ENCODE measurements at places on chromosomes 7 and 10.
A peak's percentile ranks its signal among the peaks of the same experiment; 100 is the strongest.

- DNase-seq: no peak
These were observed 127.6 kb downstream of the JCAD start for GRCh38 chr10:29931833-29932232.

- DNase-seq: no peak
These were observed 280.9 kb downstream of the LRMDA start for GRCh38 chr10:75712242-75712880.

GRCh38 chr7:37683246-37684120 is at the start of gene GPR141:
Gene GPR141 (plus strand): TSS chr7:37683766. CDS start chr7:37740394, 56,628 bp downstream.
- no peak for DNase-seq

GRCh38 chr7:140235114-140235513 is 58.3 kb upstream of the KDM7A start:
- DNase-seq: no peak

- no peak for DNase-seq
These were observed 103.6 kb downstream of the PRPF18 start for GRCh38 chr10:13690281-13690825.

GRCh38 chr10:118259288-118259906 is 82.7 kb downstream of the FAM204A start:
- DNase-seq: no peak

GRCh38 chr10:104639590-104640338 is 1.3 kb upstream of the SORCS3 start:
- no peak for DNase-seq

GRCh38 chr10:61688551-61689308 is 26.0 kb downstream of the CABCOCO1 start:
- no peak for DNase-seq

DNA sequence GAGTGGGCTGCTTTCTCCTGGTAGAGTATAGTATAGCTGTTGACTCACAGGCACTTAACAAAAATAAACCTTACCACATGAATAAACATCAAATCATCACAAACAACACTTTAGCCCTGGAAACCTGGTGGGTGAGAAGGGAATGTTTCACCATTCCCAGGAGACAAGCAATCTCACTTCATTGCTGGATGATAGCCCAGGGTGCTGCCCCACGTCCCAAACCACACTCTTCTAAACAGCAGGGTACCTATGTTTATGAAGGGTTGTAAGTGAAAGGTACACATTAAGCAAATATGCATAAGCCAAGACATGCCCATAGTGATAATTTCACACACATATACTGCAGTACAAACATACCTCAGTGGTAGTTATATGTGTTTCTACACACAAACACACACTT is 276.2 kb downstream of the FGFR2 start:
- DNase-seq: no peak

DNA sequence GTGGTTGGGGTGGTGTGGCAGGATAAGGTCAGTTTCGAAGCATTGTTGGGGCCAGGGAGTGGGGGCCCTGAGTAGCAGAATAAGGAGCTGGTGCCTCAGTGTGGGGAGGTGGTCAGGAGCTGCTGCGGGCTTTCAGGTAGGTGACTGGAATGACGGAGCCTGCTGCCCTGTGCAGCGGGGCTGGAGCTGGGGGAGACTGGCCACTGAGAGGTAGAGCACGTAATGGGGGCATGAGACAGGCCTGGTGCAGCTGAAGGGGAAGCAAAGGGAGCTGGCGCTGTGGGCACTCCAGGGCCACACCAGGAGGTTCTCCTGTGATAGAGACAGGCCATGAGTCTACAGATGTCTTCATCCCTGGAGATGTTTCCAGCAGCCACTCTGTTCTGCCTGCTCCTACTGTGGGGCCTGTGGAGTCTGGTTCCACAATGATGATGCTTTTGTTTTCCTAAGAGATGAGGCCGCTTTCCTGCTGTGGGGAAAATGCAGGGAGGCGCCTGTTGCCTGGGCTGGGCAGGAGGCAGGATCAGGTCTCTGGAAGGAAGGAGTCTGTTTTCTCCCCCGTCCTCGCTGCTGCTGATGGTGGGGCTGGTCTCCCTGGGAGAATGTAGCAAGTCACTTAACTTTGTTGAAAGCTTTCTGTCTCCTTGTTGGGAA is 31.1 kb downstream of the NUB1 start:
- no peak for DNase-seq

DNA sequence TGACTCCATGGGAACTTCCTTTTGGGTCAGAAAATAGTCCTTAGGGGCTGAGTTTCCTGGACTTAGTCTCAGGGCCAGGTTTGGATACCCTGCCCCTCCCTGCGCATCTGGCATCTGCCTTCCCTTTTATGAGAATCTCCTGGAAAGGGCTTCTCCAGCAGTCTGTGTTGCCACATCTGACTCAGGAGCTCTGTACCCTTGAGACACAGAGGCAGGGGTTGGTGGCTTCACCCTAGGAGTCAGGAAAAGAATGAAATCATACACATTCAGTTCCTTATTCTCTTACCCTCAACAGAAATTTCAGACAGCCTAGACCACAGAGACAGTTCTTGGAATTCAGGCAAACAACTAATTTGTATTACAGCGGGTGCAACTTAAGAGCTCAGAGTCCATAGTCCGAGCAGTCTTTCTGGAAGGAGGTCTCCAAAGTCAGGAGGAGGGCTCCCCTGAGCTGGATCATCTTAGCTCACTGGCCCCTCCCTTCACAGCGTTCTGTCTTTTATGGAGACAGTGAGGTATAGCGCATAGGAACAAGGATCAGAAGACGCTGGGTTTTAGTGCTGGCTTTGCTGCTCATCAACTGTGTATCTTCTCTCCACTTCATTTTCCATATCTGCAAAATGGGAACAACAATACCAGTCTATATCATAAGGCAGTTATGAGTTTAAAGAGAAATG is 3.0 kb upstream of the PLAU start:
- DNase-seq: no peak

GRCh38 chr10:71889388-71889987 is 38.4 kb upstream of the PSAP start:
- DNase-seq: no peak

GRCh38 chr7:87876869-87877234 is 559 bp downstream of the DBF4 start:
- DNase-seq: peak; percentile 28

DNA sequence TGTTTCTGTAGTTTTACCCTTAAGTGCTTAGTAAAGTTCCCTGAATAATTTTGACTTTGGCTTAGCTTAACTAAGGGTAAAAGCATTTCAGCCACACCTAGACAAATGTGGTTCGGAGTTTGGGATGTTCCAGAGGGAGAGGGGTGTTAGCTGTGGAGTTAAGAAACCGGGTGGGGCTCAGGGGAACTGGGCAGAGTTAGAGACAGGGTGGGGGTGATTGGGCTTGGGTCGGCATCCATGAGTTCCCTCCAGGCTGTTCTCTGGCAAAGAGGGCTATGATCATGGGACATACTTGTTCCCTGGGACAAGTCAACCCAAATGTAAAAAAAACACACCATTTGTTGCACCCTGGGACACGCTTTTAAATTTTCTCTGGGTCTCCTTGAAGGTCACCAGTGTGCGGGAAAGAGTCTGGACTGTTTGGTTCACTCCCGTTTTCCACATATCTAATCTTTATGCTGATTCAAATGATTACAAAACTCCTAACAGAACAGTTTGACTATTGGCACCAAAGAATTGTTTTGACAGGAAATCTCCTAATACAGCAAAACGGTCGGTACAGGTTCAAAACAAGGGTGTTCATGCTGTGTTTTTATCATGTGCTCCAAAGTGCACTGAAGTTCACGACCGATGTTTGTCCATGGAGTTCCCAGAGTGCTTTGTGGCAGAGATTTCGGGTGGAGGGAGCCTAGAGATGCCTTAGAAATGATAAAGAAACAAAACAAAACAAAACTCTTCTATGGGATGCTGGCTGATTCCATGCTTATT is 56.5 kb downstream of the PLXDC2 start:
- no peak for DNase-seq

DNA sequence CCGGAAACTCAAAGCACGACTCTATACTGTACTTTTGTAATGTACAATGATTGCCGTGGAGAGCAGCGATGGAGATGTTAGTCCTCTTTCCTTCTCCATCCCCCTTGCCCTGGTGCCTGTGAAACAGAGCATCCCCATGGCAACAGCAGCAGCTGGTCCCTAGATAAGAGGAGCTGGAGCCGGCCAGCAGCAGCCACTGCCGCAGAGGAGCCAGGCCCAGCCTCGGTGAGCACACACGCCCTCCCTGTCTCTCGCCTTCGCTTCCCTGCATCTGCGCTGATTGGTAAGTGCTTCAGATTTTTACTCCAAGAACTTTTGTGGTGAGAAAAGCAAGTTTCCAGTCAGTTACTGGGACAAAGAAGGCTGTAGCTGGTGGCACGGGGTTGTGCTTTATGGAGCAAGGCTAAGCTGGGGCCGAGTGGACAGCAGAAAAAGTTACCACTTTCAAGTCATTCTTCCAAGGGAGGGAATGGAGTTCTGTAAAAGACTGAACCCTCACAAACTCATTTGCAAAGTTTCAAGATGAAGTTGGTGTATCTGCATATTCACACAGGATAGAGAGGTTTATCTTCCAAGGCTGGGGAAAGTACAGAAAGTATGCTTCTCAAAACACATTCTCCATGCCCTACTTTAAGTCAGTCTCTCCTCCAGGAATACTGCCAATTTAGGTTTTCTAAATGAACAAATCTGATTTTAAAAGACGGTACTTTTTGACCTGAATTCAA is at the start of gene PPP1R17:
Gene PPP1R17 (plus strand): TSS at position 192 of the 725 bp plus-strand sequence. CDS start 5,227 bp downstream, outside the sequence.
- no peak for DNase-seq

- DNase-seq: no peak
These were observed 26.3 kb downstream of the COBL start for GRCh38 chr7:51290304-51290637.

DNA sequence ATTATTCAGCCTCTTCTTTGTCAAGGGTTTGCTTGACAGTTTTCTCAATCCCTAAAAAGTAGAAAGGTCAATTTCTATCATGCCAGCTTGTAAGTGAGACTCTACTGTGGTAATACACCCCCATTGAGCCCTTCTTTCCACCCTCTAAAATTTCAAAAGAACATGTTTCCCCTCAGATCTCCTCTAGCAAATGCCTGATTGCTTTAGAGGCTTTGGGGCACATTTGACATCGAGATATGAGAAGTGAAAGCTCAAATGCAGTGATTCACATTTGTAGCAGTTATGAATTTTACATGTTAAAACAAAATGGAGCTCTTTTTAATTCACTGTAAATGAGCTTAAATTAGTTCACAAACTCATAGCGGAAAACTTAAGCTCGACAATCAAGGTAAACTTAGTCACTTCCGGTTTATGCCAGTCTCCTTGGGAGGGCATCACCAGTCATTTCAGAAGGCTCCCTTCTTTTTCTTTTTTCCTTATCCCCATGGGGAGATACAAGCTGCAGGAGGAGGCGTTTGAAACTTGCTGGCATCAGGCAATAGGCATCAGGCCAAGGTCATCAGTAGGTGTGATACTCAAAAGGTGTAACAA is 55.3 kb upstream of the ADO start:
- no peak for DNase-seq

- DNase-seq: no peak
These were observed 94.5 kb downstream of the ZNF33B start for GRCh38 chr10:42543840-42544372.

- no peak for DNase-seq
These were observed 552.3 kb downstream of the KCNMA1 start for GRCh38 chr10:77085344-77085743.
